ENCODE measurements at places on chromosomes 16 and 17. TPM values are rescaled to one million over a fixed set of nuclear protein-coding genes. Genes with fewer than 3 reads are reported as not detected.
A peak's percentile ranks its signal among the peaks of the same experiment; 100 is the strongest.

DNA sequence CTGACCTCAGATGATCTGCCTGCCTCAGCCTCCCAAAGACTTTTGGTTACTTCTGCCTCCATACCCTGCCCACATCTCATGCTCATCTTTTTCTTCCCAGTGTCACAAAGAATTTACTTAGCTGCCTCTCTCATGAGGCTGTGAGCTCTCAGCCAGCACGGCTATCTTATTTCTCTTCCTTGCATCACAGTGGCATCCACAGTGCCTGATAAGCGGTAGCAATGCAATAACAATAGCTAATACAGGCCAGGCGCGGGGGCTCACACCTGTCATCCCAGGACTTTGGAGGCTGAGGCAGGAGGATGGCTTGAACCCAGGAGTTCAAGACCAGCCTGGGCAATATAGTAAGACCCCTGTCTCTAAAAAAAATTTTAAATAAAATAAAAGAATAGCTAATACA is 15.5 kb upstream of the MARVELD3 start:
- DNase-seq: no peak

DNA sequence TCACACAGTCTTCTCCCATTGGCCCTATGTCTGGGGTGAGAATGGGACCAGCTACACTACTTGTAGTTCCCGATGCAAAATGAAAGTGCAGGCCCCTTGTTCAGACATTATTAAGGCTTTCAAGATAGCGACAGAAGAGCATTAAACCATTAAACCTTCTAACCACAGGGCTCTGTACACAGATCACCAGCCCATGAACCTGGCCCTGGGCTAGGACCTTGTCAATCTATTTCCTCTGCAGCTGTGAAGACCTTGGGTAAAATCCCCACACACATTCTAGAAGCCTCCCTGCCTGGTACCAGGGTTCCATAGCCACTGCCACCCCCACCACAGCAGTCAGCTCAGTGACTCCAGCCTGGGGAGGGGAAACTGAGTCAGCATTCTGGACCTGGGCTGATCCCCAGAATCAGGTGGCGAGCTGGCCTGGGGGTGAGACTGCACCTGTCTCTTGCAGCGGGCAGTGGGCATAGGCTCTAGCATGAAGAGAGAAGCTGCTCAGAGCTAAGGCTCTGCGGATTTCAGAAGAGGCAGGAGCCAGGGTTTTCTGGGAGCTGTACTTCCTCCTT is 119.7 kb upstream of the LHX1 start:
- DNase-seq: no peak

DNA sequence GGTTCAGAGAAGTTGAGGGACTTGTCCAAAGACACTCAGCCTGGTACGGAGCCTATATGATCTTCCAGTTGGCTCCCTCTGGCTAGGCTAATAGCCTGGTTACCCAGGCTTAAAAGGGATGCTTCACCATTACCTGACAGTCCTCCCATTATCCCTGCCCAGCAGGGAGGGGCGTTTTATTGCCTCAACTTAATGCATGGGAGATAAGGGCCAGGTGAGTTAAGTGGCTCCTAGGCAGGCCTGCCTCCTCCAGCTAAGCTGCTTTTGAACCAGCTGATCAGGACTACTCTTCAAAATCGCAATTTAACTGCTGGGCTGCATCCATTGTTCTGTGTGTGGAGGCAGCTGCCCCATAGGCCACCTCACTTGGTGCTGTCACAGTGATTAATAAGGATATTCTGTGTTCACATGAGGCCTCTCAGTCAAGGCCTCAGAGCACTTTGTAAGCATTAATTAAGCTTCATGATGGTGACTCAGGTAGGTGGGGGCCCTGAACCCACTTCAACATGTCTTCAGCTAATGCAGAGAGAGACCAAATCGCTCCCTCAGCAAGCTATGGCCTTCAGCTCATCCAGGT is 27.9 kb downstream of the SMPD3 start:
- no peak for DNase-seq

GRCh38 chr17:35586569-35587073 is 501 bp upstream of the AP2B1 start:
- no peak for DNase-seq

DNA sequence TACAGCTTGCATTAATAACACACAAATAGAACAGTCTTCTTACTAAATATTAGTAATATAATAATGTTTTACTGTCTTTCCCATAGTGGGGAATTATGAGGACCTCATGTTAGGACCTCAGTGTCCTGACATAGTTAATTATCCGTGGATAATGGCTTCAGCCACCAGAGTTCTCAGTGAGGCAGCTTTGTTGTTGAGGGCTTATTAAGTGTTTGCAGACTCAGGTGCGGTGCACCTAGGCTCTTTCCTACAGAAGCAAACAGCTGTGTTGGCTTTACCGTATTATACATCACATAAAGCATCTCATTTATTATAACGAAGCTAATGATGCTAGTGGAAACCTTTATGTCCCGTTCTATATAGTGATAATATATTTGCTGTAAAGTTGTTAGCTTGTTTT is 246.7 kb downstream of the FTO start:
- no peak for DNase-seq

DNA sequence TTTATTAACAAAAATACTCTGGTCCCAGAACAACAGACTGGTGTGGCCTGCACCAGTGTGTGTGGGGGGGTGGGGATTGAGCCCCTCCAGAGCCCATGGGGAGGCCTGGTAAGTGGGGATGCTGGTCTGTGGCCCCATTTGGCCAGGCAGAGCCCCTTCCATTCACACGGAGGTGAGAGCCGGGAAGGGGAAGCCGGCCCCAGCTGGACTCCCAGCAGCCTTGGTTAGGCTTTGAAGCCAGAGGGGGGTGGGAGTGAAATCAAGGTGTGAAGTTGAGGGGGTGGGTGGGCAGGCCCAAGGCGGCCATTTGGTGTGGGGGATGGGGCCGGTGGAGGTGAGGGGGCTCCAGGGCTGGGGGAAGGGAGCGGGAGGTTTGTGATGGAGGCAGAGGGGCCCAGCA is 5.9 kb downstream of the TBX6 start:
- no peak for DNase-seq

DNA sequence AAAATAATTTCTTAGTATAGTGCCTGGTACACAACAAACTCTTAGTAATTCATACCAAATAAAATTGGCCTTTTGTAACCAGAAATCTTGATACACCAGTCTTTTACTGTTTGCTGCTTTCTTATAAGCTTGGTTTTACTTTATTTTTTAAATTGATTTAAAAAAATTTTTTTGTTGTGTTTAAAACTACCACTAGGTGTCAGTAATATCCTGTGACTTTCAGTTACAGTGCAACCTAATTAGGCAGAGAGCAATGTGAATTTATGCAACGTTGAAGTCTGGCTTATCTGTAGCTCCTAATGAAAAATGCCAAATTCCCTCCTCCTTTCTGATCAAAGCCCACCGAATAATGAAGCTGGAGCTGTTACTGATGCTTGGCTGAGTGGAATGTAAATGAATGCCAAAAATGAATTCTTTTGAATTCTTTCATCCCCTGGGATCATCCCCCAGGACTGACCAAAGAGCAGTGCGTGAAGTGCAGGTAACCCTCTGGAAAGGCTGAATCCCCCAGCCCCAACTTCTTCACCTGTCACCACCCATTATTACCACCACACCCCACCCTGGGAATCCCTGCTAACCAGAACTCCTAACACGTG is 3.8 kb downstream of the ERCC4 start:
- DNase-seq: peak; percentile 83

GRCh38 chr16:23486480-23486879 is 23.8 kb downstream of the GGA2 start:
- no peak for DNase-seq

The TNFRSF17 gene
- total RNA-seq: not detected

The SPATA22 gene
- total RNA-seq: 0.17 TPM

The CEP112 gene
- total RNA-seq: 5.4 TPM

All from fibroblast of lung (primary cell).